Mammary epithelial cell (primary cell): ENCODE measurements at places on chromosomes 6 and 20. TPM values are rescaled to one million over a fixed set of nuclear protein-coding genes. Genes with fewer than 3 reads are reported as not detected.

TPD52L1 gene
- 269 TPM for total RNA-seq

SLC32A1 gene
- not detected in 2 replicates for total RNA-seq

KIAA1755 gene
- 0.40 TPM in 1 of 2 replicates, not detected in the other for total RNA-seq

- no peak for DNase-seq
These were observed 94.5 kb downstream of the SIM1 start for GRCh38 chr6:100370265-100370664.

GRCh38 chr6:140043357-140043756 lies 668.9 kb upstream of the CITED2 start:
- DNase-seq: peak; percentile 95

DNA sequence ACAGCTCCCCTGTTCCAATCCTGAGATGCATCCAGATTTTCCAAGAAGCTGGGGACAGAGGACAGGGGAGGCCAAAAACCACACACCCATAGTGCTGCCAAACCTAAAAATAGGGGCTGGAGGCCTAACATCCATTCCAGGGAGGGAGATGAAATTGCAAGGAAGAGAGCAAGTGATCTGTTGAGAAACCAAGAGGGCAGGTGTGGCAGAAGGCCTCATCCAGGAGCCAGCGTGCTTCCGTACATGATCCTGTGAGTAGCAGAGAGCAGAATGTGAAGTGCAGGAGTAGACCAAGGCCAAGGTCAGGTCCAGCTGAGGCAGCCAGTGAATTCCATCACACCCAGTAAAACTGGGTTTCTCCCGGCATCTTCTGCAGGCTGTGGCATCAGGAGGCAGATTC lies 167.7 kb upstream of the RIN2 start:
- no peak for DNase-seq
